ENCODE measurements at places on chromosomes 12 and 14.

GRCh38 chr12:6372403-6373003, 2.9 kb downstream of the SCNN1A start:
- no peak for DNase-seq

DNA sequence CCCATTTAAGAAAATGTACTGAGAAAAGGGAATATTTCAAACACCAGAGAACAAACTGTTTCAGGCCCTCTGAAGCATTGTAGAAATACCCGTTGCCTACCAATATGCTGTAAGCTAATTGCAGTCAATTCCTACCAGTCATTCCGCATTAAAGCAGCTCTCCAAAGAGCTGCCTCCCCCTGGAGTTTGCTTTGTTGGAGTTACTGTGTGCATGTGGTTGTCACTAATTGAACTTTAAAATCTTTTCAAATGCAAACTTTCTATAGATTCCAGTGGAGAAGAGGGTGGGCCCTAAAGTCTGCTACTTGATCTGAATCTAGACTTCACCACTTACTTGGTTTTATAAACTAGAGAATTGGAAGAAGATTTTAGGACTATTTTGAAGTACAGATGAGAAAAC, 112.7 kb downstream of the PLXNC1 start:
- no peak for DNase-seq

DNA sequence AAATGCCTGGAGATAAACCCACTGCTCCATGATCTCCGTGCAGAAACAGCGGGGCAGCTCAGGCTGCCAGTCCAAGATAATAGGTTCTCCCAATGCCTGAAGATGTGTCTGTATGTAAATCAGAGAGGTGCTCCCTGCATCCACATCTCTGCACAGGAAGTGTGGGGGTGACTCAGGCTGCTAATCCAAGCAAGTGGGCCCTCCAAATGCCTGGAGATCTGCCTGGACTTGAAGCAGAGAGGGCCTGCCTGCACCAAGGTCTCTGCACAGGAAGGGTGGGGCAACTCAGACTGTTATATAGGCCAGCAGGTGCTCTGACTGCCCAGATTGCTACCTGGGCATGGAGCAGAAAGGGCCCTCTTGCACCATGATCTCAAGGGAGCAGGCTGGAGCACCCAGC, 504.7 kb downstream of the LRFN5 start:
- DNase-seq: no peak

DNA sequence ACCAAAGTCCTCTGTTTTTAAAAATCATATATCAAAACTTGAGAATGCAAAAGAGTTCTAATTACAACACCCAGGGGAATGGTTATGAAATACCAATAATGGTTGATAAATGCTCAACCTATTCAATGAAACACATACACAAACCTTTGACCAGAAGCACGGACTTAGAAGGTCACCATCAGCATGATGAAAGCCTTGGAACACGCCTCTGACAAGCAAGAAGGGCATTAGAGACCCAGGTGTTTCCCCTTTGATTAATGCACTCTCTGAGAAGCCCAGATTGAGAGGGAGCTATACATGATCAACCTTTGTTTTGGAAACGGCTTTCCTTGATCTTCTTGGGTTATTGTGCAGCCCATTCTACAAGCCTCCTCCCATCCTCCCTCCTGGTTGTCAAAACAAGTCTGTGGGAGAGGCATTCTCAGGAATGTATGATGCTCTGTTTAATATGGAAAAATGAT, 69.0 kb downstream of the ZFP36L1 start:
- DNase-seq: no peak

- no peak for DNase-seq
Measured at GRCh38 chr14:72812292-72812851, 81.5 kb downstream of the DPF3 start.

- DNase-seq: no peak
Measured at GRCh38 chr12:129409281-129409680, 494.5 kb downstream of the TMEM132D start.

- DNase-seq: no peak
Measured at GRCh38 chr12:20376984-20377383, 8.6 kb downstream of the PDE3A start.

- DNase-seq: no peak
Measured at GRCh38 chr12:73677520-73678291, 859.9 kb upstream of the ATXN7L3B start.

DNA sequence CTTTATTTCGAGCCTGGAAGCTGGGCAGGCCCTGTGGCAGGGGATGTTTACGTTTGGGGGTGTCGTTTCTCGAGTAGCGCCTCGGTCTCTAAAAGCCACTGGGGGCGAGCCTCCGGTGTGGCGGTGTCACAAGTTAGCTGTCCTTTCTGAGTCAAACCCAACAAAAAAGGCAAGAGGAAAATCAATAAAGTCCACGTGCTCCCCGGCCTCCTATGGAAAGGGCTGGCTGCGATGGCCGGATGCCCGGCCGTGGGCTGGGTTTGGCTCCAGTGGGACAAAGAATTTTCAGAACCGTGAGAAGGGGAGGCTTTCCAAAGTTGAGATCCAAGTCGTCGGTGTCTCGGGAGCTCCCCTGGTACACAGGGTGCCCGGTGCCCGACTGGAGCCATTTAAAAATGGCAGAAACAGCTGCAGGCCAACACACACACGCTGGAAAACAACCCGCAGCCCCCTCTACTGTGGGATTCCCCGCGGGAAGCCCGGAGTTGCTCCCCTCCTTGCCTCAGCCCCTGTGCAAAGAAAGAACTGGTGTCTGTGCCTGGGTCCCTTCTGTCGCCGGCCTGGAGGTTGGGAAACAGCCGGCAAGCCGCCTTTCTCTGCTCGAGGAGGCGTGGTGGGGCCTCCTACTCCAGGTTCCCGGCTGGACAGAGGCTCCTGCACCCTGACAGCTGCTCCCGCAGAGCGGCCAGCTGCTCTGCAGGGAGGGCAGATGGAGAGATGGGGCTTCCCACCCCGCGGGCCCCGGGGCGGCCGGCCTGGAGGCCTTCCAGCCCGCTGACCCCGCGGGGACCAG, 1.9 kb downstream of the BCL7A start:
- DNase-seq: no peak

GRCh38 chr12:21428241-21428640, 9.2 kb upstream of the PYROXD1 start:
- DNase-seq: no peak

DNA sequence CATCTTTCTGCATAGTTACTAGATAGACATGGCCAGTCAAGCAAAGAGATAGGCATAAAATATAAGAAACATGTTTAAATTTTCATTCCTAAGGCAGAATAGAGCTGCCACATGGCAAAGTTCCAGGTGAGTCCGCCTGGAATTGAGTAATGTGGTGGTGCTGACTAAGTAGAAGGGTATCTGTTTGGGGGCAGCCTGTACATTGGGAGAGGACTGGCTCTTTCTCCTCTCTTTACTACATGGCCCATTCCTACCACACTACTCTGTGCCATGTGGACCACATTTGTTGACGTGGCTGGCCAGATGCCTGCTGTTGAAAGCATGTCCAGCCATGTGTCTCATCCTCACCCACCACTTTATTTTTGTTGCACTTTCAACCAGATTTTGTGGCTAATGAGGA, 354.0 kb downstream of the ETNK1 start:
- no peak for DNase-seq

- no peak for DNase-seq
Measured at GRCh38 chr12:107251288-107251687, 157.9 kb upstream of the CRY1 start.

- no peak for DNase-seq
Measured at GRCh38 chr12:27282754-27283153, 38.7 kb downstream of the STK38L start.

DNA sequence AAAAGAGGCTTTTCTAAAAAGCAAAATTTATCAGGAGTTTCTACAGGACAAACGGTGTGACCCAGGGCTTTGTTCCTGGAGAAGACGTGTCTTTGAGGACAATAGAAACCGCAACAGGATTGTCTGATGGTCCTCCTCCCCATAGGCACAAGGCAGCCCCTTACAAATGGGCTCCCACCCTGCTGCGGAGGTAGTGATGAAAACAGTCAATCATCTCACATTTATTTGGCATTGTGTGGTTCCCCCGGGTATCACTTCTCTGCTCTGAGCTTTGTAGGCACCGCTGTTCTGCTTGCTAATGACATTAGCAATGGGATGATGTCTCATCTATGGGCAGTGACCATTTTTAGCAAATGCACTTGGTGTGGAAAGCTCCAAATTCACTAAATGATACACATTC, 155.5 kb upstream of the TMPO start:
- DNase-seq: no peak

GRCh38 chr14:104882325-104882973, 17.4 kb downstream of the CEP170B start:
- no peak for DNase-seq

- DNase-seq: no peak
Measured at GRCh38 chr14:105094193-105094907, 29.1 kb upstream of the GPR132 start.

DNA sequence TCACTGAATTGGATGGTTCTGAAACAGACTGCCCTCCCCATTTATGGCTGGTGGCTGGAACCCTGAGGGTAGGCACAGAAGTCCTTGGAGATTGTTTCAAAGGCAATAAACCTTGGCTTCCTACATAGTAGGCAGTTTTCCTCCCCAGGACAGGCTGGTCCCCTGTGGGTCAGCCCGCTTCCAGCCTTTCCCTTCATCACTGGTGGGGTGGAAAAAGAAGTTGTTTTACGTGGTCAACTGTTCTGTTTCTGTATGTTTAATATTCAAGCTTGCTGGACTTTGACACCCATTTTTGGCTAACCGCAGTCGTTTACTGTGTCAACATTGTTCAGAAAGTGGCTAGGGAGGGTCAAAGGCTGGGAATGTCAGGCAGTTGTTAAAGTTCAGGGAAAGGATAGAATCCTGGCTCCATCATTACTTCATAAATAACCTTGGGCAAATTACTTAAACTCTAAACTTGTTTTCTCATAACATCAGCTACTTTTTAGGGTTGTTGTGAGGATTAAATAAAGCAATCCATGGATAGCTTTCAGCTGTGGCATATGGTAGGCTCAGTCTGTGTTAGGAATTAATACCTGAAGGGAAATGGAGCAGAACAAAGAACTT, 2.4 kb downstream of the KLHDC2 start:
- no peak for DNase-seq
